ENCODE measurements at places on chromosomes 3 and 15.
A peak's percentile ranks its signal among the peaks of the same experiment; 100 is the strongest.

DNA sequence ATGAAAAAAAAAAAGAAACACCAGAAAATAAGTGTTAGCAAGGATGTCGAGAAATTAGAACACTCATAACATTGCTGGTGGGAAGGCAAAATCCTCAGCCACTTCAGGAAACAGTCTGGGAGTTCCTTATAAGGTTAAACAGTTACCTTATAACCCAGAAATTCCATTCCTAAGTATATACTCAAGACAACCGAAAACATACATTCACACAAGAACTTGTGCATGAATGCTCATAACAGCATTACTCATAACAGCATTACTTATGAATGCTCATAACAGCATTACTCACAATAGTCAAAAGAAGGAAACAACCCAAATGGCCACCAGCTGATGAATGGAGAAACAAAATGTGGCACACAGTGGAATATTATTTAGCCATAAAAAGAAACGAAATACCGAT is 34.8 kb upstream of the DCP1A start:
- no peak for DNase-seq

GRCh38 chr15:89768071-89768500 is 8.0 kb upstream of the MESP2 start:
- no peak for DNase-seq

GRCh38 chr3:142444343-142444742 is 3.5 kb downstream of the XRN1 start:
- DNase-seq, result no peak

GRCh38 chr15:42194513-42194912 is 13.6 kb downstream of the VPS39 start:
- no peak for DNase-seq

- no peak for DNase-seq
Measured at GRCh38 chr15:75544359-75544758, 34.8 kb downstream of the PTPN9 start.

- no peak for DNase-seq
Measured at GRCh38 chr3:48660800-48661400, 1.8 kb downstream of the CELSR3 start.

- DNase-seq, result no peak
Measured at GRCh38 chr3:195113536-195114425, 157.2 kb downstream of the XXYLT1 start.

DNA sequence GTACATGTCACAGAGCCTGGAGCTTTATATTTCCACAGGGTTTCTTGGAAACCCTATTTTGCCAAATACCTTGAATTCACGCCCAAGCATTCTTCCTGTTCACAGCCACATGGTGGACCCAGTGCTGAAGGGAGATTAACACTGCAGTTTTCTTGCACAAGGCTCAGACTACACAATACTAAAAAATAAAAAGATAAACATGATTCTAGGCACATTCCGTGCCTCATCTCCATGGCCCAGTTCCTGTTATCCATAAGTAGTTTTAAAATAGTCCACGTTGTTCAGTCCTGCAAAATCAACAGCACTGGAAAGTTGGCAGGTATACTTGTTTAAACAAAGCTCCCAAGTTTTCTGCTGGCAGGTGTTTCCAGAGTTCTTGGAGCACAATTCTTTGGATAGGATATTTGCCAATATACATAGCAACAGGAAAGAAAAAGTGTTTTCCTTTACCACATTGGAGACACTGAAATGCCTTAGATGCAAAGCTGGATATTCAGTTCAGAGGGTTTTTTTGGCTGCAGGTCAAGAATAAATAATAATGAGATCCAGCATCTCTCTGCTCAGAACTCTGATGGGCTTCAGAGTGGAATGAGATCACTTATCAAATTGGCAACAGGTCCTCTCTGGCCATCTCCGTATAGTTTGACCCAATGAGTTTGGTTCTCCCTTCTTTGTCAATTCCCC is 88.1 kb upstream of the TGFBR2 start:
- no peak for DNase-seq

- no peak for DNase-seq
Measured at GRCh38 chr3:144097163-144097562, 125.5 kb downstream of the DIPK2A start.

DNA sequence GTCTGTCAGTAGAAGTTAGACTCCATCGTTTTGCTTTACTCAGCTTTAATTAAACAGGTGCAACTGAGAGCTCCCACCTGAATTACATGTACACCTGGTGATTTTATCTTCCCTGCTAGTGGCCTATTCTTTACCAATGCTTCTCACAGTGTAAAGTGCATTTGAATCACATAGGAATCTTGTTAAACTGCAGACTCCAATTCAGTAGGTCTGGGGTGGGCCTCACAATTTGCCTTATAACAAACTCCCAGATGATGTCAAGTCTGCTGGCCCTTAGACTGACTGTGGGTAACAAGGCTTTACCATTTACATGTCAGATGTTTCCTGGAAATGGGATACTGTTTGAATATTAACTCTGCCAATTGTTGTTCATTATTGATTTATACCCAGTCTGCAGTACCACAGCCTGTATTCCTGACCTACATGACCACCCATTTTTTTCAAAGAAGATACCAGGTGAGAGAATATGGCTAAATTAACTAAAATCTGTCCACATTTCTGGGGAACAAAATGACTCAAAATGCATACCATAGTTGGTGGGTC is 37.2 kb downstream of the CMSS1 start:
- no peak for DNase-seq

- no peak for DNase-seq
Measured at GRCh38 chr3:45931496-45931895, 11.8 kb upstream of the CXCR6 start.

GRCh38 chr3:32712506-32713055 is 27.6 kb downstream of the CNOT10 start:
- DNase-seq, result no peak

- DNase-seq, result no peak
Measured at GRCh38 chr3:150775001-150775599, 12.1 kb upstream of the SIAH2 start.

GRCh38 chr3:50275996-50276761 is 2.7 kb upstream of the LSMEM2 start:
- DNase-seq, result no peak

GRCh38 chr3:27826448-27826847 is 104.3 kb upstream of the EOMES start:
- no peak for DNase-seq

GRCh38 chr15:78345396-78346125 is 5.4 kb downstream of the CRABP1 start:
- DNase-seq, result no peak

DNA sequence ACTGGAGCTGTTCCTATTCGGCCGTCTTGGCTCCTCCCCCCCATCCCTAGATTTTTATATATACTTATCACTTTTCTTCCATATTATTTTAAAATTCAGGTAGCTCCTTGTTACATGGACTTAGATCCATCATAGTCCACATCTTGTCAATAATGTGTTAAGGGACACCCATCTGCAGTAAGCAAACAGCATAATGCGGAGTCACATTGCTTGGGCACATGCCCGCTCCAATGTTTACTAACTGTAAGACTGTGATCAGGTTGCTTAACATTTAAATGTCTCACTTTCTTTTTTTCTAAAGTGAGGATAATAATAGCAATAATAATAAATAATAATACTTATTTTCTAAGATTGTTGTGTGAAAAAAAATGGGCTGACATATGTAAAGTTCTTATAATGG is 303.2 kb upstream of the SOX14 start:
- DNase-seq, result no peak

- DNase-seq, result peak; percentile 72
Measured at GRCh38 chr15:50181201-50181968, 611 bp upstream of the SLC27A2 start.

- DNase-seq, result peak; percentile 23
Measured at GRCh38 chr3:165800970-165801369, 36.3 kb downstream of the BCHE start.

DNA sequence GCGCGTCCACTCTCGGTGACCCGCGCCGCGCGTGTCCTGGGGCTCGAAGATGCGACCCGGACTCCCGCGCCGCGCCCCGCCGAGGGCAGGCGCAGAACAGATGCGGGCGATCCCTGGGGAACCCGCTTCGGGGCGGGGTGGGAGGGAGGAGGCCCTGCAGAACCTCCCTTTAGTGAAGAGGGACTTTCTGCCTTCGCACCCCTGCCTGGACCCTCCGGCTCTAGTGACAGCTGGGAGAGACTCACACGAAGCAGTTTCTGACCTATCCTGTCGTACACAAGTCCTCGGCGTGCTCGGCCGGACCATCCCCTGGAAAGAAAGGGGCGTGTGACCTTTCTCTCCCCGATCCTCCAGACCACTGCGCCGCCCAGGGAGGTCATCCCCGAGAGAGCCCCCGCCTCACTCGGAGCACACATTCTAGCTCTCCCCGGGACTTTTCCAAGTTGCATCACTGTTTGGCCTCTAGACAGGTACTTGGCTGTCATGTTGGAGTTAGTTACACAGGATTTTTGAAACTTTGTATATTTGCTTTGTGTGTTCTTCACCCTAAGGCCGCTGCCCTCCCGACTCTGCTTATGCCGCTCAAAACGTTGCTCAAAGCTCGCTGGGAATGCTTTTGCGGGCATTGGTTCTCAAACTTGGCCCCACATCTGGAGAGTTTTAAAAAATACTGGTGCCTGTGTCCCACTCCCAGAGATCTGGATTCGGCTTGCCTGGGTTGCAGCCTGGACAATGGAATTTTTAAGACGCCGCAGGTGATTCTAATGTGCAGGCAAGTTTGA is 582 bp downstream of the CGNL1 start:
- no peak for DNase-seq

GRCh38 chr3:144516026-144516425 is 544.4 kb downstream of the DIPK2A start:
- no peak for DNase-seq

DNA sequence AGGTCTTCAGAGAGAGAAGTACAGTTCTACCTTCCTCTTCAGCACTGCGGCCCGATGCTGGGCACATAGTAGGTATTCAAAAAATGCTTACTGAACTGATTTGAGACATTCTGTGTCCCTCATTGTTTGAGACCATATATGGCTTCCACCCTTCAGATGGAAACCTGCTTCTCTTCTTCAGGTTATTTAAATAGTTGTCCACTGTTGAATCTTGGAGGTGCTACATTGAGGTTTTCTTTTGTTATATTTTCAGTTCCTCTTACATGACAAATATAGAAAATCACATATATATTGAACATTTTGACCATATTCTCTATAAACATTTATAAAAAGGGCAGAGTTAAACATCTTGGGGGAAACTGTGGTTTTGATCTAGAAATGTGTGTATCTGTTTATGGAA is 200.2 kb upstream of the LRRC3B start:
- no peak for DNase-seq

DNA sequence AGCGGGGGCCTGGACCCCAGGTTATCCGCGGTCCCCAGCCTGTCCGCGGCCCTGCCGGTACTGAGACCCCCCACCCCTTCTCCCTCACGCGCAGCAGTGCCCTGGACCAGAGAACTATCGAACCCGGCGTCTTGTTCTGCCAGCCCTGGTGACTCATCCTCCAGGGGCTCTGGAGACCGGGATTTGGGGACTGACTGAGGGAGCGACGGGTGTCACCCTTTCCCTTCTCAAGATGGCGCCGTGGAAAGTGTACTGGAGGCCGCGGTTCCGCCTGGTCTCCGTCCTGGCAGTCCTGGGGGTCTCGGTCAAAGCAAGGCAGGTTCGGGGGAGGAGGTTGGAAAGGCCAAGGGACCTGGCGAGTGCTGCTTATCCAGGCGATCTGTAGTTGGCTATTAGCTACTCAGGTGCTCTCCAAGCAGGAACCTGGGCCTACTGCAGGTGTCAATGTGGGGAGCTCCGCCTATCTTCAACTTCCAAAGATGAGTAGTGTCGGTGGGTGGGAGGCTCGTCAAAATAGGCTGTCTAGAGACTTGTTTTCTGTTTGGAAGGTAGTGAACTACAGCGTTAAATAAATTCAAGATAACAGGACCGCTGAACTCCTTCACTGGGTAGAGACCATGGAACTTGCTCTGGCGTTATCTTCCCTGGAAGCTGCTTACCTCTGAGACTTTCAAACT is 790 bp downstream of the RAB5A start:
- DNase-seq, result peak; percentile 7

DNA sequence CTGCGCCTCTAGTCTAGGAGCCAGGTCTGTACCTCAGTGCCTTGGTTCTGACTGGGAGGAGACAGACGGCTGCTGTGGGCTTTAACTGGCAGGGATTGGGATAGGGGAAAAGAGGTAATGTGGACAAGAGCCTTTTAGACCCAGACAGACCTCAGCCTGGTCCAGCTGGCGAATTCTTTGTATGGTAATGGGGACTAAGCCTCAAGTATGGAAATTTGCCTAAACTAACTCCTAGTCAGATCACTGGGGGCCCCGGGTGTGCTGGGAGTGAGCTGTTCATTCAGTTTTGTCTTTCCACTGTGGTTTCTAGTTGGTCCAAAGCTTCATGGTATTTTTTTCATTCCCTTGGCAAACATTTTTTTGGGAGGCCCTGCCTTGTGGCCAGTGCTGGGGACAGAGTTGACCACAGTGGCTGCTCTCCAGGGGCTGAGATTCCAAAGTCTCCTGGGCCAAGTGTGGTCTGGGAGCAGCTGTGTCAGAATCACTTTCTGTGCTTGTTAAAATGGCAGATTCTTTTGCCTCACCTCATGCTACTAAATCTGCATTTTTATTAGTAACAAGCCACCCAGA is 261.4 kb upstream of the C2CD4B start:
- no peak for DNase-seq

GRCh38 chr3:31610700-31611275 is 78.1 kb downstream of the STT3B start:
- no peak for DNase-seq

GRCh38 chr3:184283681-184284080 is 7.9 kb downstream of the ECE2 start:
- DNase-seq, result no peak

- no peak for DNase-seq
Measured at GRCh38 chr3:66898155-66898554, 100.0 kb upstream of the KBTBD8 start.

DNA sequence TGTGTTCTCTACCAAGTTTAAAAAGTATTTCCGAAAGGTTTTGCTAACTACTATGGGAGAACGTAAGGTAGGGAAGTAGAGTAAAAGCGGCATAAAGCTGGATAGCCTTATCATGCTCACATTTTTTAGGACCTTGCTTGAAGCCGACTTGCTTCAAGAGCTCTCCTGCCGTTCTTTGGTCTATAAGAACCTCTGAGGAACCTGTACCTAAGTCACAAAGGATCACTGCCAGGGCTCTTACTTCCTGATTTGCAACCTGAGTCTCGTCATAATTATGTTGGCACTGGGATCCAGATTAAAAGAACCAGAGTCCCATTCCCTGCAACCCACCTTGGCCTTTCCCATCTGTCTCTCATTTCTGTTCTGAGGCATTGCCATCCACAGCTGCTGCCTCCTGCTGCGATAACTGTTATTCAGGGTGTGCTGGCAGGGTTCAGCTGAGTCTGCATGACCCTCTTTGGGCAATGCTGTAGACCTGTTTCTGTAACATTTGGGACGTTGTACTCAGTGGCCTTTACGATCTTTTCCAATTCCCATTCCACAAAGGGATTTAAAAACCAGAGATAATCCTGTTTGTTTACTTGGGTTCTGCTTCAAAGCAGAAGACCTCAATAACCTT is 131.0 kb upstream of the UMPS start:
- no peak for DNase-seq

DNA sequence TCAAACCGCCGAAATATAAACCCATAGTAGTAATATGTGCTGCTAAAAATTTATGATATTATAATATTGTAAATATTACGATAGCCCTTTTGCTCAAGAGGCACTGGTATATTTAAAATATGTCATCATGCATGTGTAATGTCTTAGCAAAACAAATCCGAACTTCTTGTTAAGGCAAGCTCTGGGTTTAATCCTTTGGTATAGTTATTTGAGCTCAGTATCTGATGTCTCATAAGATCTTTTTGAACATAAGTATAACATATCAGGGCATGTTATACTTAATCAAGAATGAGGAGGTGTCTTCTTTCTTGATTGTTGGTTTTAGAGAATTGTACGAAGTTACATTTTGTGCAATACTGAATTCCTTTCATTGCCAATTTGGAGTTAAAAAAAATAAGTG is 154.1 kb upstream of the CBLB start:
- no peak for DNase-seq
